ENCODE measurements at places on chromosomes 16 and 17.

DNA sequence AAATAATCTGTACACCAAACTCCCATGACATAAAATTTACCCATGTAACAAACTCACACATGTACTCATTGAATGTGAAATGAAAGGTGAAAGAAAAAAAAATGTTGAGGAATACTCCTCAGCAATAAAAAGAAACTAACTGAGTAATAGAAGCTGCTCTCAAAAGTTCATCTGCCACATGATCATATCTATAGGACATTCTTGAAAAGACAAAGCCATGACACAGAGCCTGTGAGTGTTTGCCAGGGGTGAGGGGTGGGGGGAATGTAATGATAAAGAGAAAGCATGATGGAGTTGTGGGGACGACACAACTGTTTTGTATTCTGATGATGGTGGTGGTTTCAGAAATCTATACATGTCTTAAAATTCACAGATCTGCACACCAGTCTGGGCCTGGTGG is 52.2 kb upstream of the TMC5 start:
- no peak for DNase-seq

GRCh38 chr17:36650096-36650775 is 48.9 kb downstream of the MRM1 start:
- no peak for DNase-seq

DNA sequence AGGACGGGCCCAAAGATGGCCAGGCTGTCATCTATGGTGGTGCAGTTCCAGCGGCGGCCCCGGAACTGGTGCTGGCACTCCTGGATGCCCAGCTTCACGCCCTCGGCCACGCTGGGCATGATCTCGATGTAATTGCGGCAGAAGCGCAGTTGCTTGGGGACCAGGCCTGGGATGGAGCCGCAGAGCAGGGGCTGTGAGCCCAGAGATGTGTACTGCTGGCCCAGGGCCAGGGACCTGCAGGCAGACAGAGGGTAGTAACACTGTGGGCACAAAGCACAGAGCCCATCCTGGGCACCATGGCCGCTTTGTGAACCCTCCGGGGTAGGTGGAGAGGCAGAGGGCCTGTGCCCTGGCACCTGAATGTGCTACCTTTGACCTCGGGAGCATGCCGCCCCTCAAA is 44.8 kb downstream of the WNT3 start:
- DNase-seq, result no peak

DNA sequence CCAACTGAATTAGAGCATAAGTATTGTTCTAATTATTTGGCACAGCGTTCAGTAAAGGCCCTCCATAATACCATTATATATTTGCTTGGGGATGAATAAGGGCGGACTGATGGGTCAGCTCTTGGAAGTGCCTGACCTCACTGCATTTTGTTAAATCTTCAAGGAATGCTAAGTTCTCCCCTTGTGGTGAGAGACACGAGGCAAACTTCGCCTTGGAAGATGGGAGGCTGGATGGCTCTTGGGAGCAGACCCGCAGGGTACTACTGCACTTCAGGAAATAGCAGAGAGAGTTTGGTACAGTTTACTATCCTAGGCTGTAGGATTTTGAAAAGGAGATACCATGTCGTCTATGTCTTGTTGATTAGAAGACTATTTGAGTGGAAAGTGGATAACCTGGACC is 87.0 kb upstream of the RPRML start:
- no peak for DNase-seq

- DNase-seq, result no peak
Observed at GRCh38 chr16:82533189-82533588, 93.6 kb upstream of the CDH13 start.

- DNase-seq, result no peak
Observed at GRCh38 chr16:1770328-1771187, 785 bp downstream of the NME3 start.

- no peak for DNase-seq
Observed at GRCh38 chr16:69408475-69408874, 15.9 kb upstream of the CYB5B start.

- no peak for DNase-seq
Observed at GRCh38 chr17:60827943-60828342, 150.3 kb downstream of the BCAS3 start.

GRCh38 chr16:55651841-55652824 is 3.7 kb upstream of the SLC6A2 start:
- DNase-seq, result no peak

DNA sequence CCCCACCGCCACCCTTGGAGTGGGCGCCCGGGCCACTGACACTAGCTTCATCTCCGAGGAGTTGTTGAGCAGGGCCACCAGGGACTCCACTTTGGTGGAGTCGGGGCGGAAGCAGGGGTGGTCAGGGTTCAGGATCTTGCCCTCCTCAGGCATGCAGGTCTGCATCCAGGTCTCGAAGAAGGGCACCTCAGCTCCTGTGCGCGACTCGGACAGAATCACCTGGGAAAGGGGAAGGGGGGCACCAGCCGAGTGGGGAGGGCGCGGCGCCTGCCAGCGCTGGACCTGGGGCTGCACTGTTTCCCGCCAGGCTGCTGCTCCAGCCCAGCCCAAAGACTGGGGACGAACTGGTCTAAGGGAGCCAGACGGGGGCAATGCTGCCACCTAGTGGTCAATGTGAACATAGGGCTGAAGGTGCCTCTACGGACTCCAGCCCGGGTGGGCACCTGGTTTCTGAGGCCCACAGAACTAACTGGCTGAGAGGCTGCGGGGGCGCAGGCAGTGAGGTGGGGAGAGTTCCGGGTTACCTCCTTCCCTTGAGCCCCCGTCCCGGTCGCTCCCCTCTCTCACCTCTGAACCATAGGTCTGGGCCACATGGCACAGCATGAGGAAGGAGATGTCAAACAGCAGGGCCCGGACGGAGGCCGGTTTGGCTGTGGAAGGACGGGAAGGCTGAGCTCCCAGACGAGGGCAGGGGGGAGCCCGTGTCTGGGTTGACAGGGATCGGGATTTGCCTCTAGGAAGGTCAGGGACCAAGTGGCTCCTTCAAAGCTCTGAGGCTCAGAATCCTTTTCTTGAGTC is 11.8 kb downstream of the CSF3 start:
- DNase-seq, result peak; percentile 59

DNA sequence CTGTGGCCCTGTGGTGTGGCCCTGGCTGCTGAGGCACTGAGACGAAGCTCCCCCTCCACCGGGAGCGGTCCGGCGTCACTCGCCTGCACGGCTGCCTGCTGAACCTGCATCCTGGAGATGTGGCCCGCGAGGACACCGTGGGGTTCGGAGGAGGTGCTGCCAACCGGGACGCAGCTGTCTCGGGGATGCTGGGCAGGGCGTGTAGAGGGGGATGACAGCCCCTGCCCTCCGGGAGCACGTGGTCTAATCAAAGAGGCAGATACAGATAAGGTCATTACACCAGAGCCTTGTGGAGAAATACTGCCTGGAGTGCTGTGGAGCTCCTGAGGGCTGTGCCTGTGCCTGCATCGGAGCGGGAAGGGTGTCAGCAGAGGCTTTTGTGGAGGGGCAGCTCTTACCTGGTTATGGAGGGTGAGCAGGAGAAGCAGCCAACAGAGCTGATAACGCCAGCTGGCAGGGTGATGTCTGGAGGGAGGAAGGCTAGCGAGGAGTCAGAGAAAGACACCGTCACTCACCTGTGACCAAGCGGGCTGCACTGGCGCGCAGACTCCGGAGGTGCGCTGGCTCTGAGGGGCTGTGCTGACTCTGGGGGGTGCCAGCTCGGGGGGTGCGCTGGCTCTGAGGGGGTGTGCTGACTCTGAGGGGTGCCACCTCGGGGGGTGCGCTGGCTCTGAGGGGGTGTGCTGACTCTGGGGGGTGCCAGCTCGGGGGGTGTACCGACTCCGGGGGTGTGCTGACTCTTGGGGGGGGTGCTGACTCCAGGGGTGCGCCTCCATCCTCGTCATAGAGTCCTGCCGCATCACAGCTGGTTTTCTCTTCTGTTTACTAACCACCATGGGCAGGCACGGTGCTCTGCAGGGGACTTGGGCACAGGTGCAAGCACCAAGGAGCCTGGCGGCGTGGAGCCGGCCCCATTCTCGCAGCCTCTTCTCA is 104.7 kb upstream of the CHMP6 start:
- no peak for DNase-seq

DNA sequence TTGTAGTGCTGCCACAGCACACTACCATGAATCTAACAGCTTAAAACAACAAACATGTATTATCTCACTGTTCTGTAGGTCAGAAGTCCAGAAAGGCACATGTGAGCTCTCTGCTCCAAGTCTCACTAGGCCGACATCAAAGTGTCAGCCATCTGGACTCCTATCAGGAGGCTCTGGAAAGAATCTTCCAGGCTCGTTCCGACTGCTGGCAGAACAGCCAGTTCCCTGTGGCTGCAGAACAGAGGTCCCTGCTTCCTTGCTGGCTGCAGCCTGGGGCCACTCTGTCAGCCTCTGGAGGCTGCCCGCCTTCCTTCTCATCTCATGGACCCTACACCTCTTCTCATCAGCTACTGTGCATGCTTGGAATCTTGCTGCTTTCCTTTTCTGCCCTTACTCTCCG is 168.9 kb downstream of the CBLN1 start:
- DNase-seq, result no peak

DNA sequence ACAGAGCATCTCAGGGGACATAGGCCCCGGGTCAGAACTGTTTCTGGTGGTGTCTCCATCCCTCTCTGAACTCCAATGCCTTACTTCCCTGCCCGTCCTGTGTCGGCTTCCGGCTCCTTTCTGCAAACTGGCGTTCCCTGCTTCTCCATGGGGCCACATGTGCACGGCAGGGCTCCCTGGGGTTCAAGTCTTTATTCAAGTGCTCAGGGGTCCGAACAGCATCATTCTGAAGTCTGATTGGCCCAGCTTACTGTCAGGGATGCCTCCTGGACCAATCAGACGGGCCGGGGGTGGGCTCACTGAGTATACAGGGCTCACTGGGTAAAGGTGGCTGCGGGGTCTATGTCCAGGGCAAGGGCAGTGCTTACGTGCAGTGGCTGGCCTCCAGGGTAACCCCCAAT is 17.1 kb downstream of the C16orf82 start:
- no peak for DNase-seq

DNA sequence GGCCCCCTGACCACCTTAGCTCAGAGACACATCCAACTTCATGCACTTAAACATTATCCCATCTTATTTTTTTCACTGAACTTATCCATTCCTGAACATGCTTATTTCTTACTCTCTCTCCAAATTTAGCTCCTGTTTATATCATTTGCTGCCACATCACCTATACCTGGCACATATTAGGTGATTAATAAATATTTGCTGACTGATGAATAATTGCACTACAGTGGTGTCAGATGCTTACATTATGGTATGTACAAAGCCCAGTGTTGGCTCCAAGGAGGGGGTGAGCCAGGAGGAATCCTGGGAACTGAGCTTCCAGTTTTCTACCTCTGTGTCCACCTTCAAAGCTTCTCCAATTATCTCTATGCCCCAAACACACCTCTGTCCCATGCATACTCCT is 124.0 kb upstream of the PMFBP1 start:
- no peak for DNase-seq

DNA sequence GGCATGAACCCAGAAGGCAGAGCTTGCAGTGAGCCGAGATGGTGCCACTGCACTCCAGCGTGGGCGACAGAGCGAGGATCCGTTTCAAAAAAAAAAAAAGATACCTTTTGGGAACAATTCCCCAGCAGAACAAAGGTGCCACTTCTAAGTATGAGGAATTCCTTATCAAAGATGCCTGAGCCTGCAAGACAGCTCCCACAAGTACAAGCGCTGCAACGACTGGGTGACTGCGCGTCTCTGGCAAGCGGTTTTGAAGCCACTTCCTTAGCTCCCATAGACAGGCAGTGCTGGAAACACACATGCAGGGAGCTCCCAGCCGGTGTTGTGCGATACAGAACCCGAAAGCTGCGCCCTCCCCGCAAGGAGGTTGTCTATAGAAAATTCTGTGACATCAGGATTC is 60.5 kb downstream of the ADCY9 start:
- DNase-seq, result no peak

DNA sequence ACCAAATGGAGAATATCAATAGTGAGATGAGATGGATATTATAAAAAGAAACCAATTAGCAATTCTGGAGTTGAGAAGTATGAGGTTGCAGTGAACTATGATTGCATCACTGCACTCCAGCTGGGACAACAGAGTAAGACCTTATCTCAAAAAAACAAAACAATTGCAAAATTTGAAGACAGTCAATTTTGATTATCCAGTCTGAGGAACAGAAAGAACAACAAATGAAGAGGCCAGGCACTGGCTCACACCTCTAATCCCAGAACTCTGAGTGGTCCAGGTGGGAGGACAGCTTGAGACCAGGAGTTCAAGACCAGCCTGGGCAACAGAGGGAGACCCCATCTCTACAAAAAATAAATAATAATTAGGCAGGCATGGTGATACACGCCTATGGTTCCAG is 35.0 kb downstream of the USP32 start:
- DNase-seq, result no peak

GRCh38 chr16:967077-967541 is 3.7 kb downstream of the LMF1 start:
- DNase-seq, result no peak

GRCh38 chr16:50501251-50501650 is 46.9 kb upstream of the NKD1 start:
- no peak for DNase-seq

DNA sequence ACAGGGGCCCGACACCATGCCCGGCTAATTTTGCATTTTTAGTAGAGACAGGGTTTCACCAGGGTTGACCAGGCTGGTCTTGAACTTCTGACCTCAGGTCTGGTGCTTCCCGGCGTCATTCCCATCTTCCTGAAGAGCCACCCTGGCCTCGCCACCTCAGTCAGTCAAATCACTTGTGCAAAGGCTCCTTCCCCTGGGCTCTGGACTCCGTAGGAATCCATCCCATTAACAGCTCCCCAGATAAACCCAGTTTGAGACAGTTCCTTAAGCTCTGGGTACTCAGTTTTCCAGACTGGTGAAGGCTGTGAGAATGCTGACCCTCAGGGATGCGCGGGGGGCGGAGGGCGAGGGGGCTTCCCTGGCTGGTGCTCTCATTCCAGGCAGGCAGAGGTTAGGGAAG is 39.5 kb downstream of the MRM1 start:
- DNase-seq, result no peak

Data from stimulated activated CD8-positive, alpha-beta memory T cell treated with anti-CD3 and anti-CD28 coated beads, Interleukin-2, amount 100 ng/mL, for 1 hour (primary cell).